Fibroblast of lung (primary cell): ENCODE measurements at places on chromosomes 4 and X. TPM values are rescaled to one million over a fixed set of nuclear protein-coding genes. Genes with fewer than 3 reads are reported as not detected.

Gene OTUD5
- polyA plus RNA-seq = 41.4 and 46.6 TPM in 2 replicates

GRCh38 chr4:1819284-1819683 lies 26.2 kb downstream of the FGFR3 start:
- peak; percentile 53 for DNase-seq

Gene SHROOM4
- polyA plus RNA-seq = 0.34 and 0.45 TPM in 2 replicates

DNA sequence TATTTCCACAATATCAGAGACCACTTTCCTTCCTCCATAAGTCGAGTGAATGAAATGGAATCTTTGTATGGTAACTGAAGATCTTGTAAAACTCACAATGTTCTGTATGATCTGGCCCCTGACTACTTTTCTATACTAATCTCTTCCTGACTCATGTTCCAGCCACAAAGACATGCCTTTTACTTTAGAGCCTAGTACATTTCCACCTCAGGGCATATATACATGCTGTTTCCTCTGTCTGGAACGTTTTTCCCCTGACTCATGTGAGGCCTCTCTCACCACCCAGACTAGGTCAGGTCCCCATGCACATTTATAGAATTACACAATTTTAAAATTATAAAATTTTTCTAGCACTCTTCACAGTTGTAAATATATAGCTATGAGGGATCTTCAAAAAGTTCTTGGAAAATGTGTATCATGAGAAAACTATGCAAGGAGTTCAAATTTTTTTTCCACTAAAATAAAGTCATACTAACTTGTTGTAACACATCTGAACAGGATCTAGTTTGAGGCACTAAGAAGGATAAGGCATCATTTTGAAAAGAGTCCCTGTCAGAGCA lies 208.8 kb downstream of the SH2D1A start:
- DNase-seq = peak; percentile 32

DNA sequence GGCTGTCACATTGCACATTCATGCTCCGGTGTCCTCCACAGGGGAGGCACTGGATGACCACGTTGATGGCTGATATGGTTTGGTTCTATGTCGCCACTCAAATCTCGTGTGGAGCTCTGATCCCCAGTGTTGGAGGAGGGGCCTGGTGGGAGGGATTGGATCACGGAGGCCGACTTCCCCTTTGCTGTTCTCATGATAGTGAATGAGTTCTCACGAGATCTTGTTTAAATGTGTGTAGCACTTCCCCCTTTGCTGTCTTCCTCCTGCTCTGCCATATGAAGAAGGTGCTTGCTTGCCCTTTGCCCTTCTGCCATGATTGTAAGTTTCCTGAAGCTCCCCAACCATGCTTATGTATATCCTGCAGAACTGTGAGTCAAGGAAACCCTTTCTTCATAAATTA lies 22.3 kb upstream of the NAT8L start:
- no peak for DNase-seq

- DNase-seq = no peak
Observed at GRCh38 chr4:9964879-9965278, 56.4 kb downstream of the SLC2A9 start.

DNA sequence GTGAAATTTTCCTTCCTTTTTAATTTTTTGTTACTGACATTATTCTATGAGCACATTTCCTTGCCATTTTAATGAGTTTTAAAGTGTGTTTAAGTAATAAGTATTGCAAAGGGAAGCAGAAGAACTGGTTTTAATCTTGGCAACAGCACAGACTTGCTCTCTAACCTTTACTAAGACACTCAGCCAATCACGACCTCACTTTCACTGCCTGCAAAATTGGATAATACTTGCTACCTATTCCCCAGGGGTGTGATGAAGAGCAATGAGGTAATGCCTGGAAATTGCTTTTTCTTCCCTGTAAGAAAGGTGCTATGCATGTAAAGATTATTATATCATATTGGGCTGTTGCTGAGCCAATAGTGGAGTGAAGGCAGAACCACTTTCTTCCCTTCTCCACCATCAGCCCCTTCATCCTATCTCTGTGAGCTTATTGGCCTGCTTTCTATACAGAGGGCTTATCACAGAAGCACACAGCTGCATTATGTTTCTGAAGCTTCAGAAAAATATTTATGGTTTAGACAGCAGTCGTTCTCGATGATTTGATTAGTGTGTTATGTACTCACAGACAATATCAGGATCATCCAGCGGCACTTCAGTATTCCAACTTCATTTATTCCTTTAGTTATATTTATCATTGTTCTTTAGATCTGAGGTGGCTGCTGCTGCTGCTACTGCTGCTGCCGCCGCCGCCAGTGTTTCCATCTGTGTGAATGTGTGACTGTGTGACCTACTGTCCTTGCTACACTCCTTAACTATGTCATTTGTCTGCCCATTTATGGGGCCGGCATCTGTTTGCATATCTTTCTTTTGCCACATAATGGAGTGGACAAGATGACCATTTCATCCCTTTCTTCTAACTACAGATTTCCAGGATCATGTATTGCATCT lies 255.1 kb downstream of the C4orf33 start:
- DNase-seq = no peak

DNA sequence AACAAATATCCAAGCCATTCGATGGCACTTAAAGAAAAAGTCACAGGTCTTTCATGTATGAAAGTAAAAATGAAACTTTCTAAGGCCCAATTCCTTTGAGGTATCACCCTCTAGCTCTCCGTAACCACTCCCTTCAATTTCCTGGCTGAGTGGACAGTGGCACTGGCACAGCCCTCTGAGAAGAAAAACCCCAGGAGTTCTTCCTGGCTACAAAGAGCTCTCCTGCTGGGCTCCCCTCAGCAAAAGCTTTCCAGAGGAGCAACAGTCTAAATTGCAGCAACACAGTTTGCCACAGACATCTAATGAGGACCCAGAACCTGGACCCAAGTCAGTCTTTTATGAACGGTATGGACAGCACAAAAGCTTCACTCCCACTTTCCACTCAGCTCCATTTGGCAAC lies 71.8 kb downstream of the FUNDC1 start:
- DNase-seq = no peak

DNA sequence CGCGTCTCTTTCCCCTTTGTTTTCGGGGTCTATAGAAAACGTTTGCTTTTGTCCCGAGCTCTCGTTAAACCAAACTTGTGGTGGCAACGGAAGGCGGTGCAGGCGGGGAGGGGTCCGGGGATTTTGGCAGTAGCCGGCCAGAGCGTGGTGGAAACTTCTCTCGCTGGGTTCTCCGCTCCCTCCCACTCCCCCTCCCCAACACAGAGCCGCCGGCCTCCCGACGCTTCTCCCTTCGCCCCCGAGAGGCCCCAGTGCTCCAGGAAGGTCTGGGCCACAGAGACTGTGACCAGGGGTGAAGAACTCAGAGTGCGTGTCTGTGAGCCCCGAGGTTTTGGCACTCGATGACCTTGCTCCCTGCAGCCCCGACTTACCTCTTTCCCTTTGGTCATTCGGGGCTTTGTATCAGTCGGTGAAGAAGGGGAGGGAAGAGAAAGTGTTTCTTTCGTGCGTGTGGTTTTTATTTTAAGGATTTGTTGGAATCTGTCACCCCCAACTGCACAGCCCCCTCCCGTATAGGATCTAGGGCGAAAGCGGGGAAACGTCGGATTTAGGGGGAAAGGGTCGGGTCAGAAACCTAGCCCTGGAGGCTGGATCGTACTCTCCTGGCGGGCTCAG lies 9.0 kb upstream of the BCOR start:
- DNase-seq = no peak

Gene FAM47E
- 0.03 and 0.12 TPM in 2 replicates for polyA plus RNA-seq

DNA sequence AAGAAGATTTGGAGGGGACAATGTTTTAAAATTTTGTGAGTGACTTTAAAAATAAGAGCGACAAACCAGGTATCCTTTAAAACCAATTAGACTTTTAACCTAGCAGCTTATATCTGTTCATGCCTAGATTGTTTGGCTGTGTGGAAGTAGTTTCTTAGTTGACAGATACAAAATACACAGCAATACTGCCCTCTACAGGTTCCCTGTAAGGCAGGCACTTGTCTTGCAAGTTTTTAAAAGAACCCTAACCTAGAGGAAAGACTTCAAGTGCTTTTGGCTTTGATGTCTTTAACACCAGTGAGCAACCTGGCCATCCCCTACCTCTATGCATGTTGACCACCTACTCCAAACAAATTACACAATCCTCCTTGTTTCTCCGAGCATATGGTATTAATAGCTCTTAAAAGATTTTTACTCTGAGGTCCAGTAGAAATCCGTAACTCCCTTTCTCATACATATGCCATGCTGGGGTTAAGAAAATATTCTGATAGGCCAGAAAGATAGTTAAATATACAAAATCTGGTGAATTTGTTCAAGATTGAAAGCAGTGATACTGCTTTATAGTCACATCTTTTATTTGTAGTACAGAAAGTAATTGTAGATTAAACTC lies 273.0 kb downstream of the ARHGAP24 start:
- DNase-seq = peak; percentile 75

Gene MAGED4
- polyA plus RNA-seq = 22.2 and 33.4 TPM in 2 replicates
